ENCODE measurements at places on chromosomes 12 and 14. TPM values are rescaled to one million over a fixed set of nuclear protein-coding genes. Genes with fewer than 3 reads are reported as not detected.

Gene CCDC175
- total RNA-seq, result 0.39 TPM

DNA sequence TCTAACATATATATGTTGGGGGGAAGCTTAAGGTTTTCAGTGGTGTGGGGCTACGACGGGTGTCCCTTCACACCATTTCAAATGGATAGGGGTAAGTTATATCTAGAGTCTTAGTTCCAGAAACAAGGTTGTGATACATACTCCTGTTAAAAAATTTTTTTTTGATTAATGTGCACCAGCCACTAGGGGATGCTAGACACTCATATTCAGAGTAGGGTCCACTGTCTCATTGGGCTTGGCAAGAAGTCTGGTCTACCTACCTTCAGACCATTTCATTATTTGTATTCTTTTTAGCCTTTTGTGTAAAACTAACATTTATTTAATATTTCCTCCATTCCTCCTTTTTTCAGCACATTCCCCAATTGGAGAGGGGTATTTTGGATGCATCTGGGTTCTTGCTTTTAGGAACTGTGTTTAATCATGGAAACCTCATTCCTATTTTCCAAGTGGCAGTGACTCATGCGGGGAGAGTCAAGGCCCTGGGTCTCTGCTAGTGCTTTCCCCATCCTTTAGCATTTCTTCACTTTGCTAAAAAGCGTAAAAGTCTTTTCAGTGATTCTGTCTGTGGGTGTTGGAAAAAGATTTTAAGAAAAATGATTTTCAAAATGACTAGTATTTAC, 33.4 kb downstream of the ANO4 start:
- no peak for DNase-seq

- peak; percentile 6 for DNase-seq
These were observed 50.5 kb downstream of the FAM222A start for GRCh38 chr12:109764123-109764522.

Gene AACS
- total RNA-seq, result 37.1 TPM

- DNase-seq, result no peak
These were observed 461.7 kb downstream of the GXYLT1 start for GRCh38 chr12:41683023-41683422.

DNA sequence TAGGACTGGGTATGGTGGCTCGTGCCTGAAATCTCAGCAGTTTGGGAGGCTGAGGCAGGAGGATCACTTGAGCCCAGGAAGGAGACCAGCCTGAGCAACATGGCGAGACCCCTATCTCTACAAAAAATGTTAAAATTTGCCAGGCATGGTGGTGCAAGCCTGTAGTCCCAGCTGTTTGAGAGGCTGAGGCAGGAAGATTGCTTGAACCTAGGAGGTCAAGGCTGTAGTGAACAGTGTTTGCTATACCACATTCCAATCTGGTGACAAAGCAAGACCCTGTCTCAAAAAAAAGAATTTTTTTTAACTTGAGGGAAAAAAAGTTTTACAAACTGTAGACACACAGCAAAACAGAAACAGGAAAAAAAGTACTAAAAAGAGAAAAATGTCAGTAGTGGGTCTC, 2.3 kb upstream of the MAP3K9 start:
- DNase-seq, result no peak

- no peak for DNase-seq
These were observed 274.0 kb downstream of the VRK1 start for GRCh38 chr14:97071177-97071576.

DNA sequence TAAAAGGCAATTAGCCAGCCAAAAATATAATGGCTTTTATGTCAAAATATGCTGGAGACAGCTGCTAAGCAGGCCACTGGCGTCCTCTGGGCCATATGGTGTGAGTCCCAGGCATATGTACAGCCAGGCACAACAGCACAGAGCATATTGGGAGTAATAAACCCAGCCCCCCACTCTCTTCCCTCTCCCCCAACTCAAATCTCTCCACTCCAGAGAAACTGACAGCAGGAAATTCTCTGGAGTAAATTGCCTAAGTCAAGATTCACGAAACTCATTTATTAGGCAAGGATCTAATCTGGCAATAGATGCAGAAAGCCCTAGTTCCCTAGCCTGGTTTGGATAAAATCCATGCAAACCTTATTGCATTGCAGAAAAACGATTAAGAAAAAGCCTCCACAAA, 147.9 kb upstream of the SEL1L start:
- no peak for DNase-seq

GRCh38 chr14:89650077-89650978, 233.3 kb upstream of the FOXN3 start:
- no peak for DNase-seq

DNA sequence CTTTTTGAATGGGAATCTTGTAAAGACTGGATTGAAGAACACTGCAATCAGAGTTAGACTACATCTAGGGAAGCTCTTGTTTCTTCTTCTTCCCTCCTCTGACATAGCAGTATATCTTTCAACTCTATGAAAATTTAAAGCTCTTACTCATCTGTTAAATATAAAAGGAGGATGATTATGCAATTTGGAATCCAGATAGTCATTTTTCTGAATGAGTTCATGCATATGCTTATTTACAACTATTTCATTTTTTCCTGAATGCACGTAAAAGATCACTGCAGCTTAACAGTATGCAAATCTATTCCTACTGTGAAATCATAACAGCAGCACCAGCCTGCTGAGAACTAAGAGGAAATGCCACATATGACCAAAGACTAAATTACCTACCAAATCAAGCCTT, 133.5 kb upstream of the TMCC3 start:
- DNase-seq, result no peak

Gene STON2
- 40.4 TPM for total RNA-seq

Gene KRT2
- total RNA-seq, result not detected

DNA sequence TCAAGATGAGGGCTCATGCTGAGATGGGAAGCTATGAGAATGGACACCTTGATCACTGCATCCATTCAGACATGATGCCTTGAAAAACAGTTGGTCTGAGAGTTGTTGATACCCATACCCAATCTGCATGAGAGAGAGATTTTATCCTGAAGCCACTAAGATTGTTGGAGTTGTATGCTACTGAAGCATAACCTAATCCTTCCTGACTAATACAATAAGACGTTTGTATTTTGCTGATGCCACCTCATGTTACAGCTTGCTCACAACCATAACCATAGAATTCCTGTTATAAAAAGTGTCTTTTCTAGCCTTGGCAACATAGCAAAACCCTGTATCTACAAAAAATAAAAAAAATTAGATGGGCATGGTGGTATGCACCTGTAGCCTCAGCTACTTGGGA, 12.7 kb upstream of the SERPINA1 start:
- no peak for DNase-seq

GRCh38 chr12:107014055-107014454, 27.1 kb upstream of the MTERF2 start:
- no peak for DNase-seq

Gene TAS2R31
- 4.3 TPM for total RNA-seq

Gene SLC7A8
- total RNA-seq, result 56.1 TPM

All from type B pancreatic cell (in vitro differentiated cells).